ENCODE measurements at places on chromosomes 7 and 10.

GRCh38 chr10:50937230-50937907 is 51.9 kb upstream of the A1CF start:
- DNase-seq, result no peak

DNA sequence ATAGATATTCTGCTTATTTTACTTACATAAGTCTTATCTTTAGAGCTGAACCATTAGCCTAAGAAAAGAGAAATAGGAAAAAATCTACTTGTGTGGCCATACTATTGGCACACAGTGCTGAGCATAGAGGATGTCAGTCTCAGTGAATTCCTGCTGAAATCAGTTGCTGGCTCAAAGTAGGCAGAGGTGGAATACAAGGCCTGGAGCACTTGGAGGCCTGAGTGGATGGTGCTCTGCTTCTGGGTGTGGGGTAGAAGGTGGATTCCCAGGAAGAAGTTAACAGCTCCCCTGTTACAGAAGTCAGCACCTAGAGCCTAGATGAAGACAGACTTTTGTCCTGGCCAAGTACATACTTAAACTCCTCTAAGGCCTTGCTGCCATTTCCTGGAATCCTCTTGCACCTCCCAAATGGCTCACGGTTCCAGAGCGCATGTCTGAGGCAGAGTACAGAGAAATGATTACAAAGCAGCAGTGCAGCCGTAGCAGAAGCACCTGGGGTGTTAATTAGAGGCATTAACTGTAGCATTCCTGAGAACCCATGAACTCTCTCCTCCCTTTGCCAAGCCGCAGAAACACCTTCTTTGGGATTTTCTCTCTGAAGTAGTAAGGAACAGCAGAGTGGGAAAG is 18.0 kb upstream of the XPNPEP1 start:
- no peak for DNase-seq

DNA sequence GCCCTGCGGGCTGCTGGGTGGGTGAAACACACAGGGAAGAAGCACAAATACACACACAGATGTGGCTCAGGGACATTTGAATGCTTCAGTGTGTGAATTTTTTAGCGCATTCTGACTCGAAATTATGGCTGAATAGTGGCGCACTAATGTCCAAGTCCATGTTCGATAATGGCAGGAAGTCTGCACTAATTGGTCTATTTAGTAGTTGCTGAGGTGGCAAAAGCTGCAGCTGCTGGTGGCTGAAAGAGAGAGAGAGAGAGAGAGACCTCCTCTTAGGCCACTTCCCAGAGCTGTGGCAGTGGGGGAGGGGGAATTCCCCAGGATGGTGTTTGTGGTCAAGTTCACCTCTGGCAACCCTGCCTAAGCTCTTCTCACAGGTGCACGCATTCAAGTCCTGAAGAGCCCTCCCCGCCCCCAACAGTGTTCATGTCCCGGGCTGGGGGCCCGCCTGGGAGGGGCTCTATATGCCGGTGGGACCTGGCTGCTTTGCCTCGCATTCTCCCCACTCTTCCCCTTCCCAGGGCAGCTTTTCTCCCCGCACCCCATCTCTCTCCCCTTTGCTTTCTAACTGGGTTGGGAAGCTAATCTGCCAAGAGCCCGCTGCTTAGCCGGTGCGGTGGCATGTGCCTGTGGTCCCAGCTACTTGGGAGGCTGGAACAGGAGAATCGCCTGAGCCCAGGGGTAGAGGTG is 6.0 kb upstream of the MNX1 start:
- DNase-seq, result no peak

DNA sequence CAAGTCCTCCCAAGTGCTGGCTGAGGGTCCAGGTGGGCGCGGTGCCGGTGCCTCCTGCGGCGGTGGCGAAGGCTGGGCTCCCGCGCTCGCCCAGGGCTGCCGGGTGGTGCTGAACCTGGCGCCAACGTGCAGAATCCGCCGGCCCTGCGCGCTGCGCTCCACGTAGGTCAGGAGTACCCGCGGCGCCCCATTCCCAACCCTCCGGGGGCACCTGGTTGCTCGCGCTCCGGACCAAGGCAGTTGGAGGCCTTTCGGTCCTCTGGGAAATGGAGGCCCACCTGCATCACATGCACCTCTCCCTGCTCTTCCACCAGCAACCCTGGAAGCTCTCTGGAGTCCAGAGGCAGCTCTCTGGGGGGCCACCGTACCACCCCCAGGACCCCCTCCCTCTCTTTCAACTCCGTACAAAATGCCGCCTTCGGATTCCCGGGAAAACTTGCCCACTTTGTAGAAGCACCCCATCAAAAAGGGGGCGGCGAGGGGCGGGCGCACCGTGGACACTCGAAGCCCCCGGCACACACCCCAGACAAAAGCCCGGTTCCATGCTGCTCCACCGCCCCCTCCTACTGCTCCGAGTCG is 745 bp downstream of the SLC16A9 start:
- peak; percentile 37 for DNase-seq

GRCh38 chr10:91415816-91416215 is 5.7 kb downstream of the HECTD2 start:
- no peak for DNase-seq

GRCh38 chr7:94304878-94305277 is 89.8 kb upstream of the COL1A2 start:
- DNase-seq, result no peak

- peak; percentile 59 for DNase-seq
Measured at GRCh38 chr7:23261843-23262452, 15.4 kb downstream of the GPNMB start.

DNA sequence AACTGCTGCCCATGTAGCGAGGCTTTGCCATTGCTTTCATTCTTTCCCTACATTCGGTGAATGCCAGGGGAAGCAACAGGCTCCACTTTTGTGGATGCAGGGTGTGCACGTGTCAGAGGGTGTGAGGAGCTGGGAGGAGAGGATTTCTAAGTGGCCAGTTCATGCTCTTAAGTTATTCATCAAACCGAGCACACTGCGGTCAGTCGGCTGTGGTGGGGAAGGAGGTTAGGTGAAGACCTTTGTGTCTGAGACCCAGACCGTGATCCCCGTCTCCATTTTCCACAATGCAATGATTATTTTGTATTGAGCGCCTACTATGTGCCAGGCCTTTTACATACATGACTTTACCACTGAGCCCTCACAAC is 438.6 kb upstream of the GALNT17 start:
- no peak for DNase-seq

GRCh38 chr7:97390915-97391593 is 273.6 kb downstream of the SDHAF3 start:
- no peak for DNase-seq

- DNase-seq, result no peak
Measured at GRCh38 chr10:8616166-8616565, 561.7 kb downstream of the GATA3 start.

DNA sequence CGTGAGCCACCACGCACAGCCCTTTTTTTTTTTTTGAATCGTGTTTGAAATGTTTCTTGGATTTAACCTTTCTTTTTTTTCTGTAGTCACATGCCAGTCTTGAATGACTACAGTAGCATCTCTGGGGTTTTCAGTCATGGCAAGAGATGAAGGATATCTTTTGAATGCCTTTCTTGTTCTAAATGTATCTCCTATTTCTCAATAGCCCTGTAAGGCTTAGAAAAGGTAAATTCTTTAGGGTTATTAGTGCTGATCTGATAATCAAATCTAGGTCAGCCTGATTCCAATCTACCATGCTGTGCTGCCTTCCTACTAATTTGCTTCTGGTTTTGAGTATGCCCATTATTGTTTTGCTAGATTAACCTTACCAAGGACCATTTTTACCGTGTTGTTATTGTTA is 70.2 kb downstream of the TAX1BP1 start:
- DNase-seq, result no peak

- DNase-seq, result no peak
Measured at GRCh38 chr7:108697254-108697653, 127.6 kb downstream of the DNAJB9 start.

DNA sequence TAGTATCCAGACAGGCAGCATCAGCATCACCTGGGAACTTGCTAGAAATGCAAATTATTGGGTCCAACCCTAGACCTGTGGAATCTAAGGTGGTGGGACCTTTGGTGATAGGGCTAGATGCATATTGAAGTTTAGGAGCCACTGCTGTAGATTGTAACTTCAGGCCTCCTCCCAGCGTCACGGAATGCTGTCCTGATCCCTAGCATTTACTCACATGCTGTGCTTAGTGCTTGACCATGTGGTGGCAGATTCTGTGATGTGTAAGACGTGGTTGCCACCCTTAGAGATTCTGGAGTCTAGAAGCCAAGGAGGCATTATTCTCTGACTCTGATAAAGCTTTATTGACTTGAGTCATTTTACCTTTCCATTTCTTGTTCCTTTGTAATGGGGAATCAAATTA is 13.5 kb downstream of the AHR start:
- no peak for DNase-seq

Data from SK-N-DZ (cell line).